ENCODE measurements at places on chromosomes 5 and 9. TPM values are rescaled to one million over a fixed set of nuclear protein-coding genes. Genes with fewer than 3 reads are reported as not detected.

The GZMA gene
- total RNA-seq: not detected

- no peaks in the 10 kb centered on the region for H3K4me1 ChIP-seq
- no peaks in the 10 kb centered on the region for H3K36me3 ChIP-seq
- no peak overlapping the region for H3K27ac ChIP-seq
- no peak overlapping the region for H3K4me3 ChIP-seq
Measured at GRCh38 chr5:138955013-138955660, 80.0 kb upstream of the LRRTM2 start.

- DNase-seq: peak; percentile 83
- no peaks in the 10 kb centered on the region for H3K4me1 ChIP-seq
- no peaks in the 10 kb centered on the region for H3K36me3 ChIP-seq
- H3K4me3 ChIP-seq: no peak overlapping the region
Measured at GRCh38 chr5:73792687-73793320, 166.8 kb downstream of the ARHGEF28 start.

The TBCA gene
- total RNA-seq: 135 TPM

Measured in GM23338 (cell line).